ENCODE measurements at places on chromosomes 5 and 9.

DNA sequence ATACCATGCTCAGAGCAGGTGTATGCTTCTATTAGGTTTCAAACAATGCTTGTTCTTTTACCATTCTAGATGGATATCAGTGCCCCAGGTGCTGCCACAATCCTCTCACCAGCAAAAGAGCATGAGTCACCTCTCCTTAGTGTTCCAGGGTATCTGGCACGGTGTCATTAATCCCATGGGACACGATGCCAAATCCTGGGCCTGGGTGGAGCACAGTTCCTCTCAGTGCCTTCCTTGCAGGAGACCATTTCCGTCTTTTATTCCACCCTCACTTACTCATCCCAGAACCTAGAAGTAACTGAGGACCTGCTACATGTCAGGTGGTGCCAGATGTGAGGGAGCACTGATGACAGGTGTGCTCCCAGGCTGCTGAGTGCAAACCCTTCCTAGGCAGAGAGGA, 1.3 kb upstream of the OR13J1 start:
- DNase-seq: no peak

- DNase-seq: no peak
These were observed 29.0 kb downstream of the C9orf50 start for GRCh38 chr9:129591916-129592315.

DNA sequence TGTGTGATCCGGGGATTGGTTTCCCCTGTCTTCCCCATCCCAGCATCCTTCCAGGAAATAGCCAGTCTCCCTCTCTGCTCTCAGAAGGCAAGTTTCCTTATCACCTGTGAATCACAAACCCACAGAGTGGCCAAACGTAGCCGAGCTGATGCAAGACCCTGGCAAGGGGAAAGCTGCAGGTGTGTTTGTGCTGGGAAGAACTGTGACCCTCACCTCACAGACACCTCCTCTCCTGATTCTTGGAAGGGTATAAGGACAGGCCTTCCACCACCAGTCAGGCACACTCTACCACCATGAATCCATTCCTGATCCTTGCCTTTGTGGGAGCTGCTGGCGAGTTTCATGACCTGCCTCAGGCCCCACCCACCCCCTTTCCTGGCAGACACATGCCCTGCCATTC, at the start of gene PRSS3:
Gene PRSS3, plus strand, starts transcription at position 281 of the 400 bp plus-strand sequence. Its CDS starts 13 bp downstream, at position 294.
- DNase-seq: no peak

DNA sequence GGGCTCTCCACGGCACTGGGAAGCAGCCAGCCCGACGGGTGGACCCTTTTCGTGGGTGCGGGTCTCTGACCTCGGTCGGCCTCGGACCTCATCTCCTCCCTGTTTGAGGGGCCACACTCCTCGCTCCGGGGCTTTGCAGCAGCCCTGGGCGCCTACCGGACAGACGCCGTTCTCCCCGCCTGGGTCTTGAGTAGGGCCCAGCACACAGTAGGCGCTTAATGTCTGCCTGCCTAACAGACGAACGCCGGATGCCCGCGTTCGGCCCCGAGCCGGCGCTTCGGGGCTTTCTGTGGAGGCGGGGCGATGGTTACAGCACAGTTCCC, 842 bp upstream of the GTF3C5 start:
- DNase-seq: no peak

GRCh38 chr9:96241391-96241809, 60.6 kb downstream of the HSD17B3 start:
- no peak for DNase-seq

GRCh38 chr5:56641635-56642260, 173.6 kb upstream of the MAP3K1 start:
- no peak for DNase-seq

GRCh38 chr5:82707741-82708140, 369.5 kb downstream of the TMEM167A start:
- no peak for DNase-seq
